GM12891 (cell line): ENCODE measurements at places on chromosomes 4 and X.

GRCh38 chrX:123303429-123303828 lies 119.4 kb downstream of the GRIA3 start:
- no peak for DNase-seq

DNA sequence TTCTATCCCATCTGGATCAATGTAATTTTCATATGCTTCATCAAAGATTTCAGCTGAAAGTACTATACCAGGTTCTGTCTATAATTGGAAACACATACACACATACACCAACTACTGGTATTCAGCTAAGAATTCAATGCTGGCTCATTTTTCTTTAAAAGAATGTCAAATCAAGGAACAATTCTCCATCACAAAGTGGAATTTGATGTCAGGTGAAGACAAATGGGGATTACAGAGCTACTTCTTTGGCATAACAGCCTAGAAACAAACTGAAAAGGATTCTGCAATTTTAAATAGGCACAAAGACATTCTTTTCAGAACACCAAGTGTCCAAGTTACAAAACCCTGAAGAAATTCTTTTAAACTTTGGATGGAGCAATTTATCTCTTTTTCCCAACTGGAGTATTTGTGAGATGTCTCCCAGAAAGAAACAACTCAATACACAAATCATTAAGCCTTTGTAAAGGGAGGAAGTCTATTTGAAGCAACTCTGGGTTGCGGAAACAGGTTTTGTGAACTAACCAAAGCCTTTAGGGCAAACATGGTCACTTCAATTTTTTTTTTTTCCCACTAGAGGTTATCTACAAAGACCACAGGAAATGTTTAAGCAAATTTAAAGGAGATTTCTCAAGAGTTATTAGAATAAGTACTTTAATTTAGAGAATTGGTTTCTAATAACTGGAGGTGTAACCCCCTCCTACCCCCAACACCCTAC lies 1.9 kb upstream of the FAM9C start:
- no peak for DNase-seq

DNA sequence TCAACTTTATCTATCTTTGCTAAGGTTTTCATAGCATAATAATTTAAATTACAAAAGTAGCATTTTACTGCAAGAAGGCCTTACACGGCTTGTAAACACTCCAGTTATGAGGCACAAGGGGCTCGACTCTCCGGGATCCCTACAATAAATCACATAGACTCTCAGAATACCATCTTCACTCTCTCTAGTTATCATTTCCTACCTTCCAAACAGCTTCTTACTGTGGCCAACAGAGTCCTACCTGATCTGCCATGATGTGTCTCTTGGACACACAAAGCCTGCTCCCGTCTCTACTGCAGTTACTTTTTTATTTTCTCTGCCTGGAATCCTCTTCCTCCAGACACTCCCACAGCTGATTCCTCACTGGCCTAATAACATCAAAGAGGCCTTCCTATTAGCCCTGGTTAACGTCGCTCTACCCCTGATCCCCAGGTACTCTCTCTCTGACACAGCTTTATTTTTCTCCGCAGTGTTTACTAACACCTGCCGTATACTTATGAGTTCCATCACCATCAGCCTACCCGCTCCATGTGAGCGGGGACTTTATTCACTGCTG lies 559.6 kb upstream of the DIPK2B start:
- no peak for DNase-seq

- no peak for DNase-seq
These were observed 124.5 kb upstream of the AGA start for GRCh38 chr4:177566691-177567090.

DNA sequence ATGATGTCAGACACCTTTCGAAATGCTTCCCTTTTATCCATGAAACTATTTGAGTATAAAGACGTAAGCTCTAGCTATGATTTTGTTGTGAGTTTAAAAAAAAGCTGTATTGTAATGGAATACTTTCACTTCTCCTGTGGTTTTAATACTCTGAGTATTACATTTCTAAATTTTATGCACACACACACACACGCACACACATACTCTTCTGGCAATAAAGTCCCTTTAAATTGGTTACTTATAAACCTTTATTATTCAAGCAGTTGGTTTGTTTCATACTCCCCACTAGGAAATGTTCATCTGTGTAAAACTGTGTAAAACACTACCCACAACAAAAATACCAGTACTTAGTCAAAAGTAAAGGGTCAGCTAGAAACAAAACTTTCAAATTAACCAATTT lies 18.2 kb downstream of the VAMP7 start:
- no peak for DNase-seq

DNA sequence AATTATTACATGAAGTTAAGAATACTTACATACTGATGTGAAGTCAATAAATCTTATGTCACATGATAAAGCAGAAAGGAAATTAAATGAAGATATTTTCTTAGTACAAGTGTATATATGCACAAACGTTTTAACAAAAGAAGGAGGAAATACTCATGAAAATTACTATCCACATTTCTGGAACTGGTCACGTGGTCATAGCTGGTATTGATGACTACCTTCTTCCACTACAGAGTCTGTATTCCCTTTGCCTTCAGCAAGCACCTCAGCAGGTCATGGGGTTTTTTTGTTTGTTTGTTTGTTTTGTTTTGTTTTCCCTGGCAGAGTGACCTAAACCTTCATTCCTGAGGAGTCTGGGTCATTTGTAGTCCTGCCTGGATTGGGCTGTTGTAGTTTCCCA lies 174.9 kb upstream of the BANK1 start:
- DNase-seq: no peak

- no peak for DNase-seq
These were observed 21.4 kb upstream of the PPP2R2C start for GRCh38 chr4:6493658-6494304.

- DNase-seq: no peak
These were observed 1801.3 kb upstream of the PCDH10 start for GRCh38 chr4:131347816-131348215.

DNA sequence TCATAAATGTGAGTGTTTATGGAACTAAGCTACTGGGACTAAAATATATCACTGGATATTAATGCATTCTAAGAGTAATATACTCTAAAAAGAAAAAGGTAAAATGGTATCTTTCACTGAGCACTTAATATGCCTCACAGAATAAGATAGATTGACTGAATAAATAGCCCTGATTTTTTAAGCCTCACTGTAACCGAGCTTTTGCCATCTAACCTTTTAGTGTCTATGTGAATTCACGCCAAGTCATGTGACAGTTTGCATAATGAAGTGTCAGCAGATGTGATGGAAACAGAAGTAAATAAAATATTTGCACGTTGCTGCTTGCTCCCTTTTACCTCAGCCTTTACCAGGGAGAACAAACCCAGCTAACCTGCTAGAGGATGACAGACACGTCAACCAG lies 119.7 kb upstream of the NWD2 start:
- DNase-seq: no peak

DNA sequence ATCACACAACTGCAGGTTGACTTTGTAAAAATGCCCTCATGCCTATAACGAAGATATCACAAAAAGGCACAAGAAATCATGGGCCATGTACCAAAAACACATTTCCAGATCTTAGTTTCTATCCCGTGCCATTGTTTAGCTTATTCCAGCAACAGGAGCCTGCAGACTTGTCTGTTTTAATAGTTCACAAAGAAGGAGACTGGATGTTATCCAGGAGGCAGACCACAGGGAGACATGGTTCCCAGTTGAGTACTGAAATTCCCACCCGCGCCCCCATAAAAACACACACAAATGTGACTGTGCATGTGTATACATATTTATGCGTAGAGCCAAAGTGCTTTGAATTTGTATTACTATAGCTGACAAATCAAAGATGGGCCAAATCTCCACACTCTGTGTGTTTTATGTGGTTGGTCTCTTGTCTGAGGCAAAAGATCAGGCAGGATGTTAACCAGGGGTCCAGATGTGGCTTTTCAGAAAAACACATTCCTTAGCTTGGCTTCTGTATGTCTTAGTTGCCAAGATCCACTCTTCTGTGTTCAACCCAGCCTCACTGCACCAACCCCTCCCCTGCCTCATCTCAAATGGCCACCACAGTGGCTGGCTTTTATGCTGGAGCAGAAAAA lies 469.2 kb upstream of the DIPK2B start:
- no peak for DNase-seq

DNA sequence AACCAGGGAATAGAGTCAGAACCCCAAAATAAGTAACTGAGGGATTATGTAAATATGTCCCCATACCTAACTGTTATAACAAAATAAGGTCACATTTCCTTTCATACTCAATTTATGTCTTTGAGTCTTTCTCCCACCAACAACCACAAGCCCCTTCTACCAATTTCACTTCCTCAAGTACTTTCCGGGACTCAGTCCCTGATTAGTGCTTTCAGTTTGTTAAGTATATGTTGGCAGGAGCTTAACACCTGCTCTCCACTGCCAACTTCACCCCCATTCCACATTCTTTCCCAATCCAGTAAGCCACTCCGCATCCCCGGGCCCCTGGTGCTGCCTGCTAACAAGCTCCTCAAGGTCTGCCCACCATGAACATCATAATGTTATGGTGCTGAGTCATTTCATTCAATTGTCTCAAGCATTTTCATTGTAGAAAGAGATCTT lies 71.3 kb upstream of the SPRY1 start:
- DNase-seq: peak; percentile 25

GRCh38 chr4:186875476-186875875 lies 151.8 kb upstream of the FAT1 start:
- no peak for DNase-seq

DNA sequence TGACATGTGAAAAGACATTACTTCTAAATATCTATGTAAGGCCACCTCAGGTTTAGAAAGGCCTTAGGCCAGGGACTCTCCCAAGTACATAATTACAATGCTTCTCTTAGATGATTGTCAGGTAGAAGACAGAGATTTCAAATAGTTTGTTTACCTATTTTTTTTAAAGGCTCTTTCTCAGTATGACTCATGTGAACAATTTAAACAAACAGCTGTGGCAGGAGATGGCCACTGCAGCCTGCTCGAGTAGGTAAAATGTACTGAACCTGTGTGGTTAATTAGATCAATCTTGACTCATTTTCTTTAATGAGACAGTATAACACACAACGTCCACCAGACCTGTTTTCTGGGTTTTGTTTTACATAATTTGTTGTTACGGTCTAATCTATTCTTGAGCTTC lies 50.2 kb downstream of the LEF1 start:
- DNase-seq: no peak

- DNase-seq: no peak
These were observed 30.2 kb upstream of the NKRF start for GRCh38 chrX:119636419-119636818.

DNA sequence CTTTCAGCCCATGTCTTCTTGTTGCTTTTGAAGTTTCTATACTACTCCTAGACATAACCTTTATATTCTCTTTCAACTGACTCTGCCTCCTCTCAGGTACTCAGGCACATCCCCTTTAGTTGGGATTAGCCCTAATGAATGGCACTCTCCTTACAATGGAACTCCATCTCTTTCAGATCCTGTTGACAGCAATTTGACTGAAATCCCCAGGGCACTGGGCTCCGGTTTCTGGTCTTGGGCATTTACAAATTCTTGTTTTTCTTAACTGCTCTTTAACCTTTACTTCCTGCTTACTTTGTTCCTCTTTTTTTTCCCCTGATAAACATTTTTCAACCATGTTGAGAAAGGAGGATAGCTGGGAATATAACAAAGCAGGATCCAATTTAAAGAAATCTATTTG lies 68.9 kb downstream of the ENOX2 start:
- no peak for DNase-seq

GRCh38 chrX:1222531-1223241 lies 10.2 kb upstream of the CRLF2 start:
- no peak for DNase-seq

GRCh38 chr4:76305033-76305687 lies 1.4 kb upstream of the STBD1 start:
- DNase-seq: no peak

GRCh38 chr4:121943941-121944340 lies 7.9 kb downstream of the TRPC3 start:
- DNase-seq: no peak

GRCh38 chr4:147532896-147533295 lies 52.0 kb downstream of the EDNRA start:
- DNase-seq: no peak

GRCh38 chrX:119755981-119756533 lies 2.3 kb upstream of the SOWAHD start:
- peak; percentile 32 for DNase-seq

DNA sequence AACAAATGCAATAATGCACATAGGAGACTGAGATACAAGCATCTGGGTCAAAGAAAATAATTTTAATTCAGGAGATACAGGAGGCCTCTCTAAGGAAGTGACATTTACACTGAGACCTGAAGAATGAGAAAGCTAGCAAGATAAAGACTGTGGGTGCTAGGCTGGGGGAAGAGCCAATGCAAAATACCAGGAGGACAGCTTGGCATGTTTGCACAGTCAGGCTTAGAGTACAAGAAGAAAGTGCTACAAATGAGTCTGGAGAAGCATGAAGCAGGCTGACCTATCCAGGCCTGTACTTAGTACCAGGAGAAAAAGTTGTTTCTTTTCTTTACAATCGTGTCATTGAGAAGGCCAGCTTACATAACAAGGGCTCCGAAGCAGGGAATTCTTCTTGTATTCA lies 56.9 kb downstream of the GABRB1 start:
- no peak for DNase-seq

GRCh38 chr4:147355847-147356246 lies 125.0 kb upstream of the EDNRA start:
- DNase-seq: no peak

DNA sequence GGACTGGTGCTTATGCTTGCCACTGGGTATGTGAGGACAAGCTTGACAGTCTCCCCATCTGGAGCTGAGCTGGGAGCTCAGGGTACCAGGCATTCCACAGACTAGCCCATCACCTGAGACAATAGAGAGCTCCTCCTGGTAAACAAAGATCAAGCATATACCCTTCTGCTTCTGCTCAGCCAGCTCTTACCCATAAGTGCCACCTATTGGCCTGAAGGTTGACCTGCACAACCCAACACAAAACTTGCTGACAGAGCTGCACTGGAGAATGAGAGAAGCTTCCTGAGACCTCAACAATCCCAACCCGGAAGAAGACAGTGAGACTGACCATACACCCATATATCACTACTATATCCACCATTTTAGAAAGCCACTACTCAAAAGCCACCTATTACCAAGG lies 1049.2 kb upstream of the INTU start:
- no peak for DNase-seq

DNA sequence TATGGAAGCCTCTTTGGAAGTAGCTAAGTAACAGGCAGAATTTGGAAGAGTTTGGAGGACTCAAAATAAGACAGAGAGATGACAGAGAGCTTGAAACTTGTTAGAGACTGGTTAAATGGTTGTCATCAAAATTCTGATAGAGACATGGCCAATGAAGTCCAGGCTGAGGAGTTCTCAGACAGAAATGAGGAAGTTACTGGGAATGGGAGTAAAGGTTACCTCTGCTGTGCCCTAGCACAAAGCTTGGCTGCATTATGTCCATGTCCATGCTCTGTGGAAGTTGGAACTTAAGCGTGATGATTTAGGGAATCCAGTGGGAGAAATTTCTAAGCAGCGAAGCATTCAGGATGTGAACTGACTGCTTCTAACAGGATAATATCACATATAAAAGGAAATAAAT lies 146.2 kb upstream of the NDST4 start:
- DNase-seq: no peak
